Karpas-422 (cell line): ENCODE measurements at places on chromosomes 5 and 9.

DNA sequence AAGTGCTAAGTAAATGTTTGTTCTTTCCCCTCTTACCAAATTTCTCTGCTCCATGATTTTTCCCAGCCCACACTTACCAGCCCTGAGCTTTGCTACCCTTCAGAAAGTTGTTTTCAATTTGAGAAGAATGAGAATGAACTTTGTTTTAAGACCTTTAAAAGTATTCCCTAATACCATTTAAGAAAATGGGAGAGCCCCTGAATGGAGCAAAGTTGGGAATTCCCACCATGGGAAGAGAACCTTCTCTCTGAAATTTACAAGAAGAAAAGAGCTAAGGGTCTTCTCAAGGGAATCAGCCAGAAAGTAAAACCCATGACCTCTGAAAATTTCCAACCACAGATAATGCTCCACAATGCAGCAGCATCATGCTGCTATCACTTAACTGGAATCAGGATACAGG, 17.7 kb downstream of the ZNF366 start:
- no peak for DNase-seq

DNA sequence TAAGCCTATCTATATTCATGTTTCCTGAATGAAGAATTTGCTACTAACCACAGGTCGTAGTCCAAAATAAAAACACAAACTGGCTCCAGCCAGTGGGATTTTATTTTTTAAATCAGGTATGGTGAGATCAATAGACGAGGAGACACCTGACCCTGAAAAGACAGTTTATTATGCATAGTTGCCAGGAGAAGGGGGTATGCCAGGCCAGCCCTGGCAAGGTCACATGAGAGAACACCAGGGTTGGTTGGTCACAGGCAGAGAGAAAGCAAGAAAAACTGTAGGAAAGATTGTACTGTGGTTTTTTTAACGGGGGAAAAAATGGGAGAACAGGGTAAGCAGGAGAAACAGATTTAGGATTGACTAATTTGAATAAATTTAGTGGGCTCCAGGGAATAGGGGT, 125.3 kb downstream of the CDH18 start:
- no peak for DNase-seq

DNA sequence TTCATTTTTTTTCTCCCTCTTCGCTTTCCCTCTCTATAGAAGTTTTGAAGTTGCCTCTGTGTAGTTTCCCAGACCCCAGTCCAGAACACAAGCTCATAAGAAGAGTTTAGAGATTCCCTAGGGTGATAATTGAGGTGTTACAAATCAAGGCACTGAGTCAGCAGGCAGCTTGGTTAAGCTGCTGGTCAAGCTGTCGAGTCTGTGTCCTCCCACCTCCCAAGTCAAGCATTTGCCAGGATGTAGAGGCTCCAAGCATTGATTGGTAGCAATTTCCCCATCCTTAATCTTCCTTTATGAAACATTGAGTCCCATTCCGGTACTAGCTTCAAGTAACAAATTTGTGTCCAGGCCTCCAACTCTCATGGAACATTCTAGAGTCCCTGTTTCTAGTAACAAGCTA, 47.5 kb upstream of the SLC1A1 start:
- DNase-seq, result no peak

DNA sequence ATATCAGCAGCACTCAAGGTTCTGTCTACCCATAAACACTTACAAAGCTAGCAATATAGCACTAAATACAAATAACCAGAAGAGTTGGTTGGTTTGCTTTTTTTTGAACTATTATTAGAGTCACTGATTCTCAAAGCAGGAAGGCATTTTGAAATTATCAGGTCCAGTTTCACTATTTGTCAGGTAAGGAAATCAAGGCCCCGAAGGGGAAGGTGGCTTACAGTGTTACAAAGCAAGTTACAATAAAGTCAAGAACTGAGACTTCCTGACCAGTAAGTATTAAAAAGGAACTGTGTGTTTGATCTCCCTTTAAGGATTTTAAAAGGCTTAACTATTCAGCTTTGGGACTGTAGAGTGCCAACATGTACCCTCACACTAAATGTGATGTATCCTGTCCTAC, 10.8 kb downstream of the C5orf15 start:
- no peak for DNase-seq

DNA sequence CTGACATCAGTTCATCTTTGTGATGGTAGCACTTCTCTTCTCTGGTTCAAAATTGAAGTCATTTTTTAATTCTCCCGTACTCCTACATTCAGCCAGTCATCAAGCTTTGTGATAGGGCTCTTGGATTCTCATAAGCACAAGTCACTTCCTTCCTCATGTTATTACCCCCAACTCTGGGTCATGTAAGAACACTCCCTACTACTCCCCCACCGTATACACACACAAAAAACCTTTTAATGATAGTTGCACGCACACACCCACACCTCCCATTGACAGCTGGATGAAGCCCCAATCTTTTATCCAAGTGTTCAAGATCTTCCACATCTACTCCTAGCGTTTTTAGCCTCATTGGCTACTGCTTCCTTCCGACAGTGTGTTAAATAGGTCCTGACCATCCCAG, 16.8 kb downstream of the KDM3B start:
- no peak for DNase-seq

GRCh38 chr5:57406641-57407040, 76.0 kb downstream of the ACTBL2 start:
- DNase-seq, result no peak

GRCh38 chr9:89135591-89136166, 42.9 kb downstream of the SHC3 start:
- no peak for DNase-seq

GRCh38 chr5:176530393-176530982, 6.7 kb downstream of the RNF44 start:
- no peak for DNase-seq

GRCh38 chr5:154285661-154286408, 95.3 kb downstream of the GALNT10 start:
- DNase-seq, result no peak

- DNase-seq, result no peak
Measured at GRCh38 chr9:107049046-107049802, 186.3 kb downstream of the ZNF462 start.

- DNase-seq, result no peak
Measured at GRCh38 chr5:93649234-93649900, 66.3 kb downstream of the NR2F1 start.

DNA sequence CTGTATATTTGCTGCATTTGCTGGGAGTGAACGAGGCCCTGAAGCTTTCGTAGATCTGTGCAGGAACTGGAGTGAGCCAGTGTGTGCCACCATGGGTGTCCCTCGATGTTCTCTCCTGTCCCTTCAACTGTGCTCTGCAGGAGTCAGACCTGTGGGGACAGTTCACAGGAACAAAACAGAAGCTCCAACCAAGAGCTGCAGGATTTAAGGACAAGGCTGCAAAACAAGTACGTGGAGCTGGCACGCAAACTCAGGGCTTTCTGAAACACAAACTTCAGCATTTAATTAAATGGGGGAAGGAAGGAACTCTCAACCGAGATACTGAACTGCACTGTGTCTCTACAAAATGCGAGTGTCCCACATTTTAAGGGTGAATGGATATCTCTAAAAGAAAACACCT, 24.2 kb downstream of the BASP1 start:
- DNase-seq, result no peak

DNA sequence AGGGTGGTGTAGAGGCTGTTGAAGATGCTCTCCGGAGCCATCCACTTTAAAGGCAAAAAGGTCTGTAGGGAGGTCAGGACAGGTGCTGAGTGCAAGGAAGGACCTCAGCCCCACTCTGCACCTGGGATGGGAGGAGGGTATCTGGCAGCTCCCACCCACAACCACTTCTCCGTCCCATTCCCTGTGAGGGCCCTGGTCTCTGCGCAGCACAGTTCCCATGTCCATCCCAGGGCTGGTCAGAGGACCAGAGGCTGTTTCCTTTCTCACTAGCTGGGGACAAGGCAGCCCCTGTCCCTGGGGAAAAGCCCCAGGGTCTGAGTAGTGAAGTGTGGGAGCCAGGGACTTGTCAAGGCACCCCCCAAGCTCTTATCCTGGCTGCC, 33.7 kb upstream of the CSF1R start:
- no peak for DNase-seq

- peak; percentile 66 for DNase-seq
Measured at GRCh38 chr5:145811834-145812625, 23.1 kb downstream of the PRELID2 start.

GRCh38 chr5:133618141-133618540, 5.8 kb upstream of the FSTL4 start:
- no peak for DNase-seq

GRCh38 chr9:138101444-138102234, 224.1 kb downstream of the CACNA1B start:
- no peak for DNase-seq

- DNase-seq, result no peak
Measured at GRCh38 chr5:150658699-150659265, 2.3 kb upstream of the MYOZ3 start.

DNA sequence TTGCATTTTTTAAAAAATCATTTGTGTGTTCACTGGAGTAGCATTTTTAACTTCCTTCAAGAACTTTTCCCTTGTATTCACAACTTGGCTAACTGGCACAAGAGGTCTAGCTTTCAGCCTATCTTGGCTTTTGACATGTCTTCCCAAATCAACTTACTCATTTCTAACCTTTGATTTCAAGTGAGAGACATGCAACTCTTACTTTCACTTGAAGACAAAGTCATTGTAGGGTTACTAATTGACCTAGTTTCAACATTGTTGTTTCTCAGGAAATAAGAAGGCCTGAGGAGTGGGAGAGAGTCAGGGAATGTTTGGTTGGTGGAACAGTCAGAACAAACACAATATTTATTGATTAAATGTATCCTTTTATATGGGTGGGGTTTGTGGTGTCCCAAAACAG, 95.0 kb upstream of the C9orf72 start:
- DNase-seq, result no peak

- DNase-seq, result no peak
Measured at GRCh38 chr5:1270933-1271914, 23.6 kb downstream of the TERT start.

DNA sequence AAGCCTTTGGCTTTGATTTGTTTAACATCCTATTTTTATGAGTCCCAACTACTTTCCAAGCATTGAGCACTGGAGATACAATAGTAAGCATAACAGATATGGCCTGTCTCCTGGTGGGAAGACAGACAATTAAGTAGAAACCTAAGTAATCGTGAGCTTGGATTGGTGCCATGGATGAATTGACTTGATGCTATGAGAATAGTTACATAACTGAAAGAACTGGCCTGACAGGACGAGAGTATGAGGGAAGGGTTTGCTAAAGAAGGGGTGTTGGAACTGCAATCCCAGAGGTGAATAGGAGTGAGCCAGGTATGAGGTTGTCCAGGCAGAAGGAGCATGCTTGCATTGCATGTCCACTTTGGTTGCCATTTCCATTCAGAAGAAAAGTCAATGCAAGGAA, 52.4 kb downstream of the GPR21 start:
- no peak for DNase-seq
